ENCODE measurements at places on chromosomes 2 and 18.

DNA sequence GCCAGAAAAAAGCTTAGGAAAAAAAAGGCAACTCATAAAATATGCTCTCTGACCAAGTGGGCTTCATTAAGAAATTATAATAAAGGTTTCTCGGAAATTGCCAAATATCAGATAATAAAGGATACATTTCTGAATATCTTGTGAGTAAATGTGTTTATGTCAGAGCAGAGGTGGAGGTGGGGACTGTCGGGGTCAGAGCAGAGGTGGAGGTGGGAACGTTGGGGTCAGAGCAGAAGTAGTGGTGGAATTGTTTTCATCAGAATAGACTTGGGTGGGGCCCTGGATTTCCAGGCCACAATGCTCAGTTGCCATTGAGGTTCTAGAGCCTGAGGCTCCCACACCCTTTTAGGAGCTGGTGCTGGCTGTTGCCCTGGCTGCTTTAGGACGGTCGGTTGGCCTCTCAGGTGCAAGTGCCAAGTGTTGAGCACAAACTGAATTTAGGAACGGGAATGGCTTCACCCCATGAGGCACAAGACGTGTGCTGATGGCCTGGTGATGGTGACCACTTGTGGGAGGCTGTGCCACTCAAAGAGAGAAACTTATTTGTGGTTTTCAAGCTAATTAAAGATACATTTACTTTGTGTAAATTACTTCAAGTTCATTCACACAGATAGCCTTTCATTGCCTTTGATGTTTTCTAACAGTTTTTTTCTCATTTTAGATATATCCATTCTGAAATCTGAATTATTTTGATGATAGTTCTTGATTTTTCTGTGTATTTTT lies 131.5 kb downstream of the ATP9B start:
- peak; percentile 23 for DNase-seq

DNA sequence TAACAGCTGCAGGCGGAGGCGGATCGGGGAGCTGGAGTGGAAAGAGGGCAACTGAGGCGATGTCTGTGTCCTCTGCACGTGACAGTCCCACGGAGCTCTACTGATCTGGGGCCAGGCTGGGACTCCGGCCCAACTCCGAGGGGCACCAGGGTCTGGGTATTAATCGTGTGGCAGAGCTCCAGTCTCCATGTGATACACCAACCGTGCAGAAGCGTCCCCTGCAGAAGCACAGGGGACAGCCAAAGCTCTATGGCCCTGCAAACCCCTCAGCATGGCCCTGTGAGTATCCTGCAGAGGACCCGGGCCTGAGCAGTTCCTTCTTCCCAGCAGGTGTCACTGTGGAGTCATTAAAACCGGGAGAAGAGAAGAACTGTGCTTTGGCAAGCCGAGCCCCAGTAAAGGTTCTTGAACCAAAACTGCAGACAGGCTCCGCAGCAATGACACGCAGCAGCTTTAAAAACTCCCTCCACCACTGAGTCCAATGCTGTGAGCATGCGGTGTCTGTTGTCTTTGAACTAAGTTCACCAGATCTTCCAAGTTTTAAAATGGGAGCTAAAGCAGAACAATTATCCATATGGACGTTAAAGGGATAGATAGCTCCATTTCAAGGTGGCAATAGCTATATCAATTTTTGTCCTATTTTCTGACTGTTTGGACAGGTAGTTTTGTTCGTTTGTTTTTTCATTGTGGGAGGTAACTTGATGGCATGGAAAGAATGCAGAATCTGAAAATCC lies 79.4 kb downstream of the TMEM182 start:
- DNase-seq, result no peak

- DNase-seq, result no peak
Measured at GRCh38 chr2:146867477-146867986, 977.3 kb upstream of the ACVR2A start.

- DNase-seq, result no peak
Measured at GRCh38 chr18:22063102-22063501, 106.3 kb upstream of the GATA6 start.

GRCh38 chr2:68799140-68800026 lies 64.8 kb downstream of the ARHGAP25 start:
- DNase-seq, result peak; percentile 87

DNA sequence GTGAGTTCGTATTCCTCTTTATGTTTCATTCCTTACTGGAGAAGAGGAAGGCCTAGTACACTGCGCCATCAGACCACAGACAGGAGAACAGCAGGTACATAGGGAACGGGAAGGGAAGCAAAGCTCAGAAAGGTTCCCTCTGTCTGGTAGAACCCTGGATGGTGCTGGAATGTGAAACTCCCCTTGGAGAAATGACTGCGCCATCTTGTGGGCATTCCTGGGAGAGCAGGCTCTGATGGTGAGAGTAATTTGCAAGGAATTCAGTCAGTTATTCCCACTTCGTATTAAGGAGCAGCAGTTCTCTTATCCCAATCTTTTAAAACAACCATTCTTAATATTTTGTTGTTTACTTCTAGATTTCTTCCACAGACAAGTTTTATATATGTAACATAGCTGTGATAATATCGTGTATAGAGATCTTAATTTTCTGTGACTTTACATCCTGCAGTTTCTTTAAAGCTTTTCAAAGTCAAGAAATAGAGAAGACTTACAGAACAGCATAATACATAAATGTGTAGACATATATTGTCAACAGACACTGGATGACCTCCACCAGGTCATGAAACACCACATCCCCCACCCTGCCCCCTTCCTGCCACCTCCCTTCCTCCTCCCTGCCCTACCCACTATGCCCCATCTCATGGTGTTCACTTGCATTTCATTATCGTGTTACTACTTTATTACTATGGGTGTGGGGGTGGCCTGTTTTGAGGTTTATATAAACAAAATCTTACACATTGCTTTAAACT lies 83.9 kb downstream of the ARHGEF4 start:
- peak; percentile 45 for DNase-seq

- DNase-seq, result no peak
Measured at GRCh38 chr2:198016243-198016642, 211.8 kb downstream of the PLCL1 start.

- no peak for DNase-seq
Measured at GRCh38 chr2:118197011-118197675, 108.9 kb downstream of the INSIG2 start.

- no peak for DNase-seq
Measured at GRCh38 chr2:151071906-151072305, 189.8 kb downstream of the RBM43 start.

- DNase-seq, result no peak
Measured at GRCh38 chr2:152646775-152647174, 70.5 kb downstream of the PRPF40A start.

DNA sequence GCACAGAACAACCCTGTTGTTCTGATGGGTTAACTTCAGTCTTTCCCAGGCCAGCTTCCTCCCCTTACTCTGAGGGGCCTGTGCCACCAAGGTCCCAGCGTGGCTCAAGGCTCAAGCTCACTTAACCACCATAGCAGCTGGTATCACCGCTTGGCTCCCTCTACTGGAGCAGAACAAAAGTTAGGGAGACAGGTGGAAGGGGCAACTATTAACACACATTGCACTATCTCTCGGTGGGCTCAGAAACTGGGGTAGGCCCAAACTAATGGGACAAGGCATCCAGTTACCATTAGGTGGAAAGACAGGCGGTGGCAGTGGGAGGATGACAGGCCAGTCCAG lies 88.7 kb upstream of the ATL2 start:
- no peak for DNase-seq

- no peak for DNase-seq
Measured at GRCh38 chr18:59788791-59789106, 91.5 kb upstream of the CCBE1 start.

DNA sequence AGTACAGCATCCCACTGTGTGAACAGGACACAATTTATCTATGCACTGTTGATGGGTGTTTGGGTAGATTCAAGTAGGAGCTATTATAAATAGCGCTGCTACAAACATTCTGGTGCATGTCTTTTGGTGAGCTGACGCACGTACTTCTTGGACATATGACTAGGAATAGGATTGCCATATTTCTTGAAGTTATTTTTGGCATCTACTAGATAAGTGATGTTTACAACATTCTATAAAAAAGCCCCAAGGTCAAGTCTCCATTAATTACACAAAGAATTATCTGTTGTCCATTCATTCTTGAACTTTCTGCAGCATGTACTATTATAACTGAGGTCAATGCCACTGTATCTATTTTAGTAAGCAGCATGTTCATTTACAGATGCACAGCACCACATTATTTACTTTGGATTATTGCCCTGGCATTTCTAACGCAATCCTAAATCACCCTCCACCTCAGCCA lies 225.5 kb upstream of the TMEM200C start:
- DNase-seq, result no peak

- DNase-seq, result peak; percentile 87
Measured at GRCh38 chr2:96763511-96764252, 3.0 kb downstream of the CNNM4 start.

DNA sequence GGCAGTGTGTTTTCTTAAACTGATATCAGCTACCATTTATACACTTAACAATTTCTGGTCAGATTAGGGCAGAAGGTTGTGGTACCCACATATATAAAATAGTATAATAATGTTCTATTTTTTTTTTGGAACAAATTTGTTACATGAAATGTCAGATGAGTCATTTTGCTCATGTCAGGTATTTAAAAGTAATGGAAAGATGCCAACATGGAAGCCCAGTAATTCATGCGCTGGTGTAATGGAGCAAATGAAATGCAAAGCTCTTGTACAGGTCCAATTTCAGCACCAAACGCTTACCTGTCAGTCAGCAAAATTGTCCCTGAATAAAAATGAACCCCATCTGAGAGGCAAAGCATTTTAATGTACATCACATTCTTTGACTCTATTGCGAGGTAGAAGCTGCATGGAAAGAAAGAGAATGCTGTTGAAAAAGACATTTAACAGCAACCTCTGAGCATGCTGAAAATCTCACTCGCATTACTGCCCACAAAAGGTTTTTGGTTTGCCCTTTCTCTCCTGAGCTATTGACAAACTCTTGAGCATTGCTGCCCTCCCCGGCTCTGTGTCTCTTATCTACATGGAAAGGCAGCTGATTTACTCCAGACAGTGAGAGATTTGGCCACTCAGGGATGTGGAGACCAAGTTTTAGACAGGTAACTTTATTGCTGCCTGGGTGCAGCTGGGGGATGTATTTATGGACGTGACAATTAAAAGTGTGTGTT lies 217.5 kb downstream of the CAMKMT start:
- DNase-seq, result no peak

DNA sequence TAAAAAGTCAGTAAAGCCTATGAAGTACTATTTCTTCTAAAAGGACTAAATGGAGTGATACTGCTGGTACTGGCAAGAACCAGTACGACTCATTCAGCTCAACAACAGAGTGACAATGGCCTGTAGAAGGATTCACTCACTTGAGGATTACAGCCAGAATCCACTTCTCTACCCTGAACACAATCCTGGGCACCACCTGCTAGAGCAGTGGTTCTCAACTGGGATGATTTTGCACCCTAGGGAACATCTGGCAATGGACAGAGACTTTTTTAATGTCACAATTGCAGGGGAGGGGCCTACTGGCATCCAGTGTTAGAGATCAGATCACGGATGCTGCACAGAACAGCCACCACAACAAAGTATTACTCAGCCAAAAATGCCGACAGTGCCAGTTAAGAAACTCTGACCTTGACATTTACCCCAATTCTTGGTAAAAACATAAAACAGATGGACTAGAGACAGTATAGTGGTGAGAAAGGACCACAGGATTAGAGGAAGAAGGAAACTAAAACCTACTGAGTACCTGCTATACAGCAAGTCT lies 5.0 kb downstream of the SPIRE1 start:
- no peak for DNase-seq

DNA sequence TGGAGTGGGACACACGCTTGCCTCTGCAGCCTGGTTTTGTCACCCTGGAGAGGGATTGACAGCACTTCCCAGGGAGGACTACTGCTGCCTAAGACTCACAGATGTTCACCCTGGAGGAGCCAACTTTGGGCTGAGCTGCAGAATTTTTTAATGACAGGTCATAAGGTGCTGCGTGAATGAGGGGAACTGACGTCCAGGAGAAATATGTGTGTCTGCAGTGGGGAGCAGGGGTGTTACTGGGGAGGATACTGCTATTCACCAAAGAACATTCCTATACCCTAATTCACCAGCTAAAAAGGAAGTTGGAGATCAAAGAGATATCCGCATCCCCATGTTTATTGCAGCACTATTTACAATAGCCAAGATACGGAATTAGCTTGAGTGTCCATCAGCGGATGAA lies 144.4 kb downstream of the MGAT5 start:
- DNase-seq, result no peak

DNA sequence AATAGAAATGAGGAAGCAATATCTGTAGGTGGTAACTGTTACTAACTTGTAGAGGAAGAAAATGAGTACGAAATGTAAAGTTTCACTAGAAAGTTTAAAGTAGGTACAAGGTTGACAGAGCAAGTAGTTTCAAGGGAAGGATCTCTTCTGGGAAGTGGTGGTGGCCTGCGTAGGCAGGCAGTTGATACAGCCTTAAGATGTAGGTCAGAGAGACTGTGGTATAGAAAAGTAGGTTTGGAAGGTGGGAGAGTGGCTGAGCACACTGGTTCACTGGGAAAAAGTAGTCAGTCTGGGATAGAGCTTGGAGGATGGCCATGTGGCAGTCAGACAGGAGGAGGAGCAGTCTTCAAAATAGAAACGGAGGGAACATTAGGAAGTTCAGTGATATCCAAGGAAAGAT lies 23.5 kb downstream of the KDM3A start:
- DNase-seq, result no peak

DNA sequence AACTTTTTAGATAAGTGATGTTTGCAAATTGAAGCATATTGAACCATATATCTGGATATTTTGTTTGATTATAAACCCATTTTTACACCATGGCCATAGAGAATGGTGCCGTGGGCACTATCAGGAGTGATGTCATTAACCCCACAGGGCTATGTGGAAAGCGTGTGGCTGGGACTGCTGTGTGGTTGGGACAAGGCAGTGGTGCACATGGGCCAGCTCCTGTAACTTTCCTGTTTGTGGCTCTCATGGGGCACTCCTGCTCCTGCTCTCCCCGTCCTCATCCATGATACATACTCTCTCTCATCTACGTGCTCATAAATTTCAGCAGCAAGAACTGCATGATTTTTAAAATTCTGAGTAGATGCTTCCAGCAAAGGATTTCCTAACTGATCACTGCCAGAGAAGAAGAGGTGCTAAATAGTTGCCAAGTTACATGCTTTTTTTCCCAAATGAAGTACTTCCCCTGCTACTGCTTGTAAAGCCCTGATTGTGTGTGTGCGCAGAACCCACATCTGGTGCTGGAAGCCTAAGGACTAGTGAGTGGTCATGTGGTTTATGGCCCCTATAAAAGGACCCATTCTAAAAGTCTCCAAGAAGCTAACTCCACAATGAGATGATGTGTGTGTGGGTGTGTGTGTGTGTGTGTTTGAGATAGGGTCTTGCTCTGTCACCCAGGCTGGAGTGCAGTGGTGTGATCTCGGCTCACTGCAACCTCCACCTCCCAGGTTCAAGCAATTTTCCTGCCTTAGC lies 240.8 kb downstream of the NEDD4L start:
- no peak for DNase-seq

All from DMS79 treated with DMSO at 0.1 percent for 48 hours (cell line).